Epithelial cell of proximal tubule (primary cell): ENCODE measurements at places on chromosomes 1 and 21.
A peak's percentile ranks its signal among the peaks of the same experiment; 100 is the strongest.

GRCh38 chr1:196660852-196661251 lies 9.0 kb downstream of the CFH start:
- DNase-seq = no peak

DNA sequence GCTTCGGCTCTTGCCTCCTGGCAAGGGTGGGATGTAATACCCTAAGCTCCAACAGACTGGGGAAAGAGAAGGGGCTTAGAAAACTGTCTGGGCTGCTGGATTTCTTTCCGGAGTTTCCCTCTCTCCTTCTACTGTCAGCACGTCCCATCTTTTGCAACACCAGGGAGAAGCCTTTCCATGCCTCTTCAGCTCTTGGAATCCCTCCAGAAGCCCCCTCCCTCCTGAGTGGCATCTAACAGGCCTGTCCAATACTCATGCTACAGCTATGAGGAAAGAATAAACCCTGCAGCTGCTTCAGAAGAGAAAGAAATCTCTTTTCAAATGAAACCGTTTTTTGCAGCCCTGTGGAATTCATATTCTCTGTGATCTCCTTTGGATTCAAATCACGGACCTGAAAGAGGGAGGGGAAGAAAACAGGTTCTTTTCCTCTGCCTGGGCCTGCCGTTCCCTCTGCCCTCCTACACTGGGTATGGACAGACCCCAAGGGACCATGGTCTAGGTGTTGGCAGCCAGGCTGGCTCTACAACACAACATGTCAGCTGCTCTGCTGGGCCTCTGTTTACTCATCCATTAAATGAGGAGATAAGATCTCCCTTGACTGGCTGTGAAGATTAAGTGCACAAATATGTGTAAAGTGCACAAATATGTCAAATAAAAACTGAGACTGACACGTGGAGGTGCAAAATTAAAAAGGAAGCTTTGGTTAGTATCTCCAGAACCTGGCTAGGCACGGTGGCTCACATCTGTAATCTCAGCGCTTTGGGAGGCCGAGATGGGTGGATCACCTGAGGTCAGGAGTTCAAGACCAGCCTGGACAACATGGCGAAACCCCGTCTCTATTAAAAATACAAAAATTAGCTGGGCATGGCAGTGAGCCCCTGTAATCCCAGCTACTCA lies 6.0 kb upstream of the CAPN2 start:
- DNase-seq = no peak

DNA sequence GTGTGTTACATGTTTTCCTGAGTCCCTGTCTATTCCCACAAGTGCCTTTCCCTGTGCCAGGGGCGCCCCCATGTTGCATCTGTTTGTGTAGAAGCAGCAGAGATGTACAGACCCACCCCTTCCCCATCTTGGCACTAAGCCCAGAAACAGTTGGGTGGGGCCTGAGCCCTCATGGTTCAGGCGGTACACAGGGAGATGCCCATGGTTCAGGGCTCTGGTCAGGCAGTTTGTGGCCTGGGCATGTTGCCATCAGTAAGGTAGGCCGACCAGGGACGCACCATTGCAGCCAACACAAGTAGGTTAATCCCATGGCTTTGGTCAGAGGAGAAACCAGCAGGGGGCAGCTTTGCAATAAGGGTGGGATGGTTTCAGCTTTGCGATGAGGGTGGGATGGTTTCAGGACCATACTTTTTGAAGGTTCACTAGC lies 914 bp upstream of the ADGRB2 start:
- no peak for DNase-seq

GRCh38 chr21:18114810-18115209 lies 129.8 kb upstream of the CHODL start:
- no peak for DNase-seq

DNA sequence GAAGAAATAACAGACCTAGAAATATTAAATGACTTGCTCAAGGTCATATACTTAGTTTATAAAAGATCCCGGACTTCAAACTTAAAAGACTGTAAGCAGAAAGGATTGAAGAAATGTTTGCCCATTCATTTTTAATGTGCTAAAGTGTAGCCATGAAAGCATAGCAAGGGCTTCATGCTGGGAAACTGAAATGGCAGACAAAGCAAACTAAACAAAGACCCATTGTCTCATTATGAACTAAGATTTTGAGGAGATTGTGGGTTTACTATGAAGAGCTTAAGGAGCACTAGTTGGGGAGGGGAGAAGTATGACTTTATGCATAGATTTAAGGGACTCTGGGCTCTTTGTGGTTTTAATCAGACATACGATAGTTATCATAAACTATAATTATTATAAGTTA lies 26.3 kb downstream of the ADAMTS1 start:
- DNase-seq = no peak

DNA sequence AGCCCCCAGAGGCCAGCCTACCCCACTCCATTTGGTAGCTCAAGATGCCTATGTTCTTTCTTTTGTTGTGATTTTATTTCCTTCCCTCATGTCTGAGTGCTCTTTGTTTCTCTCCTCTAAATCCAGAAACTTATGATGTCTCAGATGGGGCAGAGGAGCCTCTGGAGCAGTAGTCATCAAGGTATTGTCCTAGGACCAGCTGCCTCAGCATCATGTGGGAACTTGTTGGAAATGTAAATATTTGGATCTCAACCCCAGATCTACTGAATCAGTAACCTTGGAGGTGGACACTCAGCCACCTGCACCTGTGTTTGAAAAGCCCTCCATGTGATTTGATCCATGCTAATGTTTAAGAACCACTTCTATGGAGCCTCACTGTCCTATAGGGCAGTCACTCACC lies 593.1 kb upstream of the PLXNA2 start:
- no peak for DNase-seq

DNA sequence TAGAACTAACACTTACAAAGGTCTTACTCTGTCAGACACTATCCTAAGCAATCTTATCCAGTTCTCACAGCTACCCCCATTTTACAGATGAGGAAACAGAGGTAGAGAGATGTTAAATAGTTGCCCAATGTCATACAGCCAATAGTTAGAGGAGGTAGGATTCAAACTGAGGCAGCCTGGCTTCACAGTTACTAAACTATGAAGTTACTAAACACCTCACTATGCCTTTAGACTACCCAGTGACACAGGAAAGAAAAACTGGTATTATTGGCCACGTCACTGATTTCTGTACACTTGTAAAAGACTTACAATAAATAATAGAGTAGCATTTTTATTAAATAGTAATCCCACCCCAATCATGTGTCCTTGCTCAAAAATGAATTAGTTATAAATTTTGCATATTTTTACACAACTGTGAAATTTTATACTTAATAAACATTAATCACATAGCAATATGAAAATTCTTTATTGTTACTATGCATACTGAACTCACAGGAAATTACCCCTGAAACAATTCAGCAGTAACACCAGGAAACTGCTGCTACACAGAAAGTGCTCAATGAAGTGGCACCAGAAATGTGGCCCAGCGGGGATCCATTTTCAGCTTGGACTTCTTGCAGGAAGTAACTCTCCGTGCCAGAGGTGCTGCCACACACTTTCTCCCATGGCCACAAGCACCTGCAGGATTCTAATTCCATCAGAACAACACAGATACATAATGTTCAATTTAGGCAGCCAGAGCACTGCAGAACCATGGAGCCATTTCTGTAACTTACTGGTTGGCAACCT lies 69.4 kb downstream of the VAV3 start:
- DNase-seq = no peak

DNA sequence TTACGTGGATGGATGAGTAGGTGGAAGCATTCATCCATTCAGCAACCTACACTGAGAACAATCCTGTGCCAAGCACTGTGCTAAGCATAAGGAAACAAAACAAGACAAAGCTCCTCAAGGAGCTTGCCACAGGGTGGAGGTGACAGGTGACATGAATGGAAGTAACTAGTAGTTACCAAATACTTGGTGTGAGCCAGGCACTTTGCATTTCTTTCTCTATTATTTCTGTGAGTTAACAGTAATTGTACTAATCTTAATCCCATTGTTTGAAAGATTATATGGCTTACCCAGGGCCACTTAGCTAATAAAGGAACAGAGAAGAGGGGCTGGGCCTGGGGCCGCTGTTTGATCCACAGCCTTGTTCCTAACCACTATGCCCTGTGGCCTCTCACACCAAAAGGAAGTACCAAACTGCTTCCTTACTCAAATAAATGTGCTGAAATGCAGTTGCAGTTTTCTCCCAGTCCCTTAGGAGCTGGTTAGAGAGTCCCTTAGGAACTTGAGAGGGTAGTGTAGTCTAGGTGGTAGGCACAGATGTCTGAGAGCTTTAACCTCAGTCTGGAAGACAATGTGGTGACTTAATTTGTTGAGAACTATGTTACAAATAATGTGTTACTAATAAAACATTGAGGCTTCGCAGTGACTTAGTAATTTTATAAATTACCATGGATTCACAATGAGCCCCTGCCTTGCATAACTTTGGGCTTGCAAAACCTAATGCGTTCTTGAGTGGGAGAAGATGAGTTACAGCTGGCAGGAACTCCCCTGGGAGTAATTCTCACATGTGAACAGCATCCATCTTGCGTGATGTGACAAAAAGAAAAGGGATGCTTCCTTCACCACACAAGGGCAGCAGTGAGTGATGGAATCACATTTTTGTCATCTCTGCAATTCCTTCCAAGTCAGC lies 69.8 kb downstream of the MPZL1 start:
- DNase-seq = peak; percentile 70

- no peak for DNase-seq
Observed at GRCh38 chr21:45778686-45779085, 135.2 kb downstream of the PCBP3 start.

DNA sequence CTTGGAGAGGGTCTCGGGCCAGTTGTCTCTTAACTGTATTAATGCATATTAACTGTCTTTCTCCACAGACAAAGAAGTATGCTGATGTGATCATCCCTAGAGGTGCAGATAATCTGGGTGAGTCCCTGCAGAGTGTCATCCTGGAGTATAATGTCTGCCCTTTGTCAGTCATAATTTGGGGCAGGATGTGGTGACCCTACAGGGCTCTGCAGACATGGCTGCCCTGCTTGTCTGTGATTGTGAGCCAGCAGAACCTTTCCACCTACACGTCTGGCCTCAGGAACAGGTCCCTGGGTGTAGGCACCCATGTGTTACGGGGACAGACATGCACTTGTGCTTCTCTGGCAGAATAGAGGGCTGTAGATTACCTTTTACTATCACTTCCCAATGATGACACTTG lies 78.4 kb downstream of the UCK2 start:
- DNase-seq = no peak

DNA sequence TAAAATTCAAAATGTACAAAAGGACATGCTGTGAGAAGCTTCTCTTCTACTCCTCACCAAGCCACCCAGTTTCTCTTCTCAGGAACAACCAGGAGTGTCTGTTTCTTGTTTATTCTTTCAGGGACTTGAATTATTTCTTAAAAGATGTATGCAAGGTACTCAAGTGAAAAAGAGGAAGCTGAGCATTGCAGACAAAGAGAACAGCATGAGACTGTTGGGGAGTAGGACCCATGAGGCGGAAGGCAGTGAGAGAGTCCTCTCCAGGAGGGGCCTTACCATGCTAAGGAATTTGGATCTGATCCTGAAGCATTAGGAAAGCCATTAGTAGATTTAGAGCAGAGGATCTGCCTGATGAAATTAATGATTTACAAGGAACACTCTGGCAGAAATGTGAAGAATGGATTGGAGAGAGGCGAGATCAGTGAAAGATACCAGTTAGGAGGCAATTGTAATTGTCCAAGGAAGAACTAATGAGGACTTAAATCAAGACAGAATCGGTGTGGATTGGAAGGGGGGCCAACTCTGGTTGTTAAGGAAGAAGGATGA lies 14.7 kb upstream of the SSX2IP start:
- DNase-seq = no peak

- DNase-seq = no peak
Observed at GRCh38 chr21:37496972-37497371, 130.4 kb downstream of the DYRK1A start.

- DNase-seq = no peak
Observed at GRCh38 chr21:45535341-45536081, 6.7 kb downstream of the SLC19A1 start.

GRCh38 chr1:203187689-203188264 lies 1.3 kb upstream of the CHI3L1 start:
- DNase-seq = no peak
